Right renal pelvis (tissue), 4 donors: ENCODE measurements at places on chromosomes 7 and 10. TPM values are rescaled to one million over a fixed set of nuclear protein-coding genes. Genes with fewer than 3 reads are reported as not detected.

The LAMTOR4 gene
- 103 TPM for polyA plus RNA-seq

The LLCFC1 gene
- 0.53 TPM for polyA plus RNA-seq

The CALY gene
- polyA plus RNA-seq: 0.19 TPM

The POT1 gene
- 51.2 TPM for polyA plus RNA-seq

The CCDC3 gene
- polyA plus RNA-seq: 11.4 TPM

The TIMM23B gene
- 12.3 TPM for polyA plus RNA-seq

The SBDS gene
- 133 TPM for polyA plus RNA-seq

The NUTM2E gene
- not detected for polyA plus RNA-seq

The CAMK2B gene
- polyA plus RNA-seq: 2.9 TPM

The FFAR4 gene
- not detected for polyA plus RNA-seq

The TUBAL3 gene
- polyA plus RNA-seq: 0.23 TPM

The ACSM6 gene
- polyA plus RNA-seq: 0.67 TPM

The AVL9 gene
- polyA plus RNA-seq: 30.3 TPM

The ANXA8L1 gene
- polyA plus RNA-seq: 0.42 TPM

The HMX2 gene
- 1.3 TPM for polyA plus RNA-seq

The OPALIN gene
- not detected for polyA plus RNA-seq

The RBP3 gene
- 0.07 TPM for polyA plus RNA-seq

The DDC gene
- polyA plus RNA-seq: 86.3 TPM

The SLC26A3 gene
- polyA plus RNA-seq: 0.35 TPM

The GRM3 gene
- polyA plus RNA-seq: 0.07 TPM

The CLEC2L gene
- polyA plus RNA-seq: 1.7 TPM

The VSTM4 gene
- polyA plus RNA-seq: 15.0 TPM

The WEE2 gene
- polyA plus RNA-seq: 0.21 TPM

The EPO gene
- polyA plus RNA-seq: not detected

The BAMBI gene
- polyA plus RNA-seq: 48.0 TPM

The FAM53B gene
- 28.1 TPM for polyA plus RNA-seq

The RNF32 gene
- 2.7 TPM for polyA plus RNA-seq

The LAMB1 gene
- polyA plus RNA-seq: 588 TPM

The PVRIG gene
- polyA plus RNA-seq: 4.2 TPM

The DOCK1 gene
- polyA plus RNA-seq: 59.0 TPM

The CAPZA2 gene
- 227 TPM for polyA plus RNA-seq

The EDRF1 gene
- 36.1 TPM for polyA plus RNA-seq

The ASAH2 gene
- 1.3 TPM for polyA plus RNA-seq

The ANLN gene
- polyA plus RNA-seq: 26.1 TPM

The AKR1B15 gene
- polyA plus RNA-seq: 0.16 TPM

The SPACDR gene
- polyA plus RNA-seq: 0.94 TPM
